ENCODE measurements at places on chromosomes 1 and 21.

GRCh38 chr21:29025328-29025713 lies 853 bp downstream of the USP16 start:
- peak; percentile 14 for DNase-seq

- DNase-seq, result no peak
Measured at GRCh38 chr1:147351140-147351835, 108.8 kb downstream of the CHD1L start.

DNA sequence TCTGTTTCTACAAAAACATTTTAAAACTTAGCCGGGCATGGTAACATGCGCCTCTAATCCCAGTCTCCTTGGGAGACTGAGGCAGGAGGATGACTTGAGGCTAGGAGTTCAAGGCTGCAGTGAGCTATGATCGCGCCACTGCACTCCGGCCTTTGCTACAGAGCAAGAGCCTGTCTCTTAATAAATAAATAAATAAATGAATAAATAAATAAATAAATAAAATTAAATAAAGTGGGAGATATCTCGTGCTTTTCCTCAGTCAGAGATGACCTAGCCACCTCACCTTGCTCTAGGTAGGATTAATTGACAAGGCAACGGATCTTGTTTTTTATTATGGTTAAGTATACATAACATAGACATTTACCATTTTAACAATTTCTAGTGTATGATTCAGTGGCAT lies 14.3 kb upstream of the BRWD1 start:
- DNase-seq, result no peak

- DNase-seq, result no peak
Measured at GRCh38 chr1:116751621-116752020, 2.6 kb upstream of the CD2 start.

DNA sequence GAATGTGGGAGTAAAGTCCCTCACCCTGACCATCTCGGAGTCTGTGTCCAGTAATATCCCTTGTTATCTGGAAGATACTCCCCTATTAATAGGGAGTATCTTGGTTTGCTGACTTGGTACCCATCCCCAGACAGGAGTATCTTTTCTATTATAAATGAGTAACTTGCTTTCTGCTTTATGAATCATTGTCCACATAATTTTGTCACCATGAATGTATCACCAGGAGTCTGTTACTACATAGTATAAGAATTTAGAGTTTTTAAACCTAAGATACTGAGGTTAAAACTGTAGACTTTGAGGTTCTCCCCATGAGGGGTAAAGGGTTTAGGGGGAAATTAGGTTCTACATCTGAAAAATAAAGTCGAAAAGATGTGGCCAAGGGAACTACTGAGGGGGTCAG lies 175.6 kb downstream of the FCRL5 start:
- no peak for DNase-seq

- DNase-seq, result peak; percentile 63
Measured at GRCh38 chr1:201020721-201021629, 2.5 kb downstream of the KIF21B start.

DNA sequence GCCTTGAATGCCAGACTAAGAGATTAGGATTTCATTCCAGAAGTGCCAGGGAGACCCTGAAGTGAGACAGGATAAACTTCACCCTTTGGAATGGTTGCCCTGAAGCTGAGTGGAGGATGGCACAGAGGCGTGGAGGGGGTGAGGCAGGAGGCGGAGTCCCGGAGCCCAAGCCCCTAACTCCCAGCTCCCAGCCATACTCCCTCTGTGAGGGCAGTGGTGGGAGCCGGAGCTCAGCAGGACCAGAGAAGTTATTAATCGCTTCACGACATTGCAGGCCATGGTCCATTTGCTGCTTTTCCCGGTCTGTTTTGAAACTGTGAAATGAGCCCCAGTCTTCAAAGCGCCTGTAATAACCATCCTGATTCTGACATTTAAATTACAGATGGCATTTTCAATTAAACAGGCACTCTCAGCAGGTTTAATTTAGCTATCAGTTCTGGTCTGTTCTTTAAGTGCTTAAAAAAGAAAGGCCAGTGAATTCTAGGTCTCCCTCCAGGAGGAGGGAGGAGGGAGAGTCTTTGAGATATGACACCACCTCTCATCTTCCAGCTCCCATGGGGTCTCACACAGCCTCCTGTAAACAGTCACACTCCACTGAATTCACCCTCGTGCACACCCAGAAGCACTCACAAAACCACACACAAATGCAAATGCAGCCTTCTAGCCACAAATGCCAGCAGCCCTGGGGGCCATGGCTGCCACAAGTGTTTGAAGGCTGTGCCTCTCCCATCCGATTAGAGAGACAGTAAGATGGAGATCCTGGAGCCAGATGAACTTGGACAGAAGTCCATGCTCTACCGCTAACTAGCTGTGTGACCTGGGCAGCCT lies 19.6 kb downstream of the FBXO2 start:
- no peak for DNase-seq

DNA sequence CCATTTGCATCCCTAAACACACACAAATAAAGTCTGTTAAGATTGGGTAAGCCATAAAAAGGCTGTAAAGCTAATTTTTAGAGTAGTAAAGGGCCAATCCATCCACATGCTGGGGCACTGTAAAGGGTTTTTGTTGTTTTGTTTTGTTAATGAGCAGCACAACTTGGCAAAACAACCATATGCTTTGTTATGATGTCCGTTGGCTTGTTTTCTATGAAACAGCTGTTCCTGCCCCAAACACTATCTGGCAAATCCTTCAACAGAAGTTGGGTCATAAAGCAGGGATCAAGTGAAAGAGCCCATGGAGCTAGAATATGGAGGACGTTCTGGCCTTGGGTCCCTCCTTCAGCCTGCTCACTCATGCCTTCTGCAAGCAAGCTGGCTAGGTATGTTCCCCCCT lies 183.6 kb downstream of the APP start:
- DNase-seq, result no peak

DNA sequence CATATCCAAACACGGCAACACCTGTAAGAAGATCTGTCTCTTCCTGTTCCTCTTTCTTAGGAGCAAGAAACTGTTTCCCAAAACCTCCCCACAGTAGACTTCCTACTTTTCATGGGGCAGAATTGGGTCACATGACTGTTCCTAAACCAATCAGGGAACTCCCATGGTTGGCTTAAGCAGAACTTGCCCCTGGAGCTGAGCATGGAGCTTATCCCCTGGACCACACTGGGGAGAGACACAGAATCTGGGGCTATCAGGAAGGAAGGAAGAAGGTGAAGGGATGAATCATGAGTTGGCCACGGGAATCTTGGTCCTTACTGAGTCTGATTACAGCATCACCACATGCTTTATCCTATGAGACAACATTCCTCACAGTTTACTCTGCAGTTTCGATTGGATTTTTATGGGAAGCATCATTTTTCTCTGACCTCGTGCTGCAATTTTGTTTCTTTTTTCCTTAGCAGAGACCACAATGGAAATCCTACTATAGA lies 81.8 kb downstream of the CDC7 start:
- no peak for DNase-seq

- DNase-seq, result no peak
Measured at GRCh38 chr1:211736351-211736915, 61.0 kb upstream of the NEK2 start.

- DNase-seq, result no peak
Measured at GRCh38 chr1:156172696-156173470, 19.5 kb downstream of the SEMA4A start.

GRCh38 chr21:44694776-44695175 lies 2.2 kb upstream of the KRTAP10-12 start:
- DNase-seq, result no peak

Measured in activated CD4-positive, alpha-beta T cell treated with anti-CD3 and anti-CD28 coated beads, Interleukin-2, Interleukin-6, amounts not matched to agents 100 ng/mL and 50 ng/mL, durations not matched to agents 16 hours and 8 hours (primary cell).